ENCODE measurements at places on chromosomes 16 and 17.

DNA sequence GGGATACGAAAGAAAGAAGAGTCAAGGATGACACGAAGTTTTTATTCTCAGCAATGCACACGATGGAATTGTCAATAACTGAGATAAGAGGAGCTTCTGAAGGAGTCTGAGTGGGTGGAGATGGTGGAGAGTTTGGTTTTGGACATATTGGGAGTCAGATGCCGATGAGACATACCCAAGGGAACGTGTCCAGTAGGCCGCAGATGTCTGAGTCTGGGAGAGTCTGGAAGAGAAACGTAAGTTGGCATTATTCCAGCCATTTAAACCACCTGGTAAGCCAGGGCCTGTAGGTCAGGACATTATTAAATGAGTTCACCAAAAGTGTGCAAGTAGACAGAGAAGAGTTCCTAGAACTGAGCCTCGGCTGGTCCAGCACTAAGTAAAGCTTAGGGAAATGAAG lies 478.3 kb upstream of the CDH5 start:
- no peak for DNase-seq

DNA sequence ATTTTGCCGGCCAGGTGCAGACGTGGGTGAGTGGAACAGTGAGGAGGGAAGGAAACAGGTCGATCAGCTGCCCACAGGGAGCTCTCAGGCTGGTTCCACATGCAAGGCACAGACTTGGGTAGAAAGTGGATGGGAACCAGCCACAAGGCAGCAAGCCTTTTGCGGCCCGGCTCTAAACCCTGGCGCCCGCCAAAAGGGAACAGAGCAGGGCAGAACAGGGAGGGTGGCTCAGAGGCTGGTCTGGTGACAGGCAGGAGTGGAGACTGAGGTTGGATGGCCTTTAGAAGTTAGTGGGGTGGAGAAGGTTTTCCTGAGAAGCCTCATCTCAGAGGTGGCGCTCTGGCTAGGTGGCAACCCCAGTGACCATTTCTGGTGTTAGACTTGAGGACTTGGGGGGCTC lies 10.4 kb downstream of the LLGL2 start:
- DNase-seq, result no peak

DNA sequence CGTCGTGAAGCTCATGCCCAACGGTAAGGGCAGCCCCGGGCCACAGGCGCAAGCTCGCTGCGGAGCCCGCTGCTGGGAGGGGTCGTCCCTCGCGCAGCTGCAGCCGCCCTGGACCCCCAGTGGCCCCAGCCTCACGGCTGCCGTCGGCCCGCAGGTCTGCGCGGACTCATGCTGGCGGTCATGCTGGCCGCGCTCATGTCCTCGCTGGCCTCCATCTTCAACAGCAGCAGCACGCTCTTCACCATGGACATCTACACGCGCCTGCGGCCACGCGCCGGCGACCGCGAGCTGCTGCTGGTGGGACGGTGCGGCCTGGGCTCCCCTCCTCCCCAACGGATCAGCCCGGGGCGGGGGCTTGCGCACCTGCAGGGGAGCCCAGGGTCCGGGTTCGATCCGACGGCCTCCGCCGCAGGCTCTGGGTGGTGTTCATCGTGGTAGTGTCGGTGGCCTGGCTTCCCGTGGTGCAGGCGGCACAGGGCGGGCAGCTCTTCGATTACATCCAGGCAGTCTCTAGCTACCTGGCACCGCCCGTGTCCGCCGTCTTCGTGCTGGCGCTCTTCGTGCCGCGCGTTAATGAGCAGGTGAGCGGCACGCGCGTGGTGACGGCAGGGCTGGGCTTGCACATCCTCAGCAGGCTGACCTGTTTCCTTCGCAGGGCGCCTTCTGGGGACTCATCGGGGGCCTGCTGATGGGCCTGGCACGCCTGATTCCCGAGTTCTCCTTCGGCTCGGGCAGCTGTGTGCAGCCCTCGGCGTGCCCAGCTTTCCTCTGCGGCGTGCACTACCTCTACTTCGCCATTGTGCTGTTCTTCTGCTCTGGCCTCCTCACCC lies 5.8 kb downstream of the SLC5A2 start:
- no peak for DNase-seq

- DNase-seq, result no peak
Observed at GRCh38 chr16:84608282-84608681, 9.6 kb downstream of the COTL1 start.

- no peak for DNase-seq
Observed at GRCh38 chr17:41020336-41020735, 6.7 kb downstream of the KRTAP1-5 start.

DNA sequence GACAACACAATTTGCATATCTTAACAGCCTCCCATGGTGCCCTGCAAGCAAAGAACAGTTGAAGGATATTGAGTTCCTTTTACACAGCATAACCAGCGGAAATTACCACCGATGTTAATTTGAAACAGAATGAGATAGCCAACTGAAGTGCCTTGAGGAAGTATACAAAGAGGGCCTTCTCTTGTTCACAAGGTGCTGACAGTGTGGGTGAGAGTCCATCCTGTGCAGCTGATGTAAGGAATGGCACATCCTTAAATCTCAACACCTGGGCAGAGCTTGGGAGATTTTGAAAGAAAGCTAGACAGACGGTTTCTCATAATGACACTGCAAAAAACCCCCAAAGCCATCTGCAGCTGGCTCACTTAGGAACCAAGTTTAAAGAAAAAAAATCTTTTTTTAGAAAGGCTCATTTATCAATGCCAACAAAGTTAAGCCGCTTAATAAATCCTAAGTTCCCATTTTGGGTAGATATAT lies 818.6 kb downstream of the KCNJ2 start:
- no peak for DNase-seq

DNA sequence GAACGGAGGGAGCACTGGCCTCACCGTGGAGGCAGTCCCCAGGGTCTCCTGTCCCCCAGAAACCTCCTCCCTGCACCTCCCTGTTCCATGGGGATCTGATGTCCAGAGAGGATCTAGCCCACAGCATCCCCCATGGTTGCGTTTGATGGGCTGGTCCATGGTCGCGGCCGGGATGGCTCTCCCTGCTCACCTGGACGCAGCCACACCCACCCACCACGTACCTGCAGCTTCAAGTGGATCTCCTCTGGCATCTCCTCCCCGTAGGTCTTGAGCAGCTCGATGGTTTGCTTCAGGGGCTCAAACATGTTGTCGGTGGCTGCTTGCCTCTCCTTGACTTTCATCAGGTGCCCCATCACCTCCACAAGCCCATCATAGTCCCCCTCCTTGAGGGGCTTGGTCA lies 47.9 kb downstream of the DNAH17 start:
- DNase-seq, result no peak

DNA sequence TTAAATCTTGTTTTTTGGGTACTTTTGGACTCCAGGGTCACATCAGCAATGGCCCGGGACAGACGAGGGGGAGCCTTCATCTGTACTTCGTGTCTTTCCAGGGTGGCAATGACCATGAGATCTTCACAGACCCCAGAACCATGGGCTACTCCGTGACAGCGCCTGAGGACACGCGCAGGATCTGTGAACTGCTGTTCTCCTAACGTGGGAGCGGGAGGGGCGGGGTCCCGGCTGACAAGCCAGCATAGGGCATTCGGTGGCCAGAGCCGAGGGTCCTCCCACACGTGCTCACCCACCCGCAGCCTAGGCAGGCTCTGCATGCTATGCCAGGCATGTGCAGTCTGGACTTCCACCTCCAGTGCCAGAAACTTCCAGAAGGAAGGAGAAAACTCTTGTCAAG lies 21.2 kb downstream of the CARHSP1 start:
- no peak for DNase-seq

GRCh38 chr17:1906662-1907101 lies 76.9 kb downstream of the RPA1 start:
- DNase-seq, result no peak

GRCh38 chr17:76268991-76269981 lies 4.1 kb downstream of the UBALD2 start:
- DNase-seq, result no peak

- DNase-seq, result no peak
Observed at GRCh38 chr16:14301169-14302030, 230.3 kb downstream of the MRTFB start.

DNA sequence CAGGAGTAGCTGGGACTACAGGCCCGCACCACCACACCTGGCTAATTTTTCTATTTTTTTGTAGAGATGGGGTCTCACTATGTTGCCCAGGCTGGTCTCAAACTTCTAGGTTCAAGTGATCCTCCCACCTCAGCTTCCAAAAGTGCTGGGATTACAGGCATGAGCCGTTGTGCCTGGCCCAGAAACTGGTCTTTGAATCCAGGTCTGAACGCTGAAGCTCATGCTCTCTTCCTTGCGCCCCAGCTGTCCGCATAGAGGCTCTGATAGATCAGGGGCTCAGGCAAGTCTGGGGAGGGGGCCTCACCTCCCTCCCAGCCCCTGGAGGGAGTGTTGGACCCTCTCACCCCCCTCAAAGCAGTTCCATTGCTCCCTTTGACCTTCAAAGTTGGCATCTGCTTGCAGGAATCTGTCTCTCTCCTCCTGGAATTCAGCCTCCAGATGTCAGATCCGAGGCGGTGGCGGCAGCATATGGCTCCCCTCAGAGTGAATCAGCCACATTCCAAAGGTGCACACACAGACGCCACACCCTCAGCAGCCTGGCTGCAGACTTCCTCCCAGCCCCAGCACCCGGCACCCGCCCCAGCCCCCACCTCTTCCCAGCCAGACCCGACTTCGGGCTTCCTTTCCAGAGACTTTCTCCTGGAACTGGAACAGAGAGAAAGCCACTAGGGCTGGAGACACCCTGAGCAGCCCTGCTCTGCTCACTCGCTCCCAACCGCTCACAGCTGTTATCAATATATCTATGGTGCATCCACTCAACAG lies 16.9 kb upstream of the GLIS2 start:
- DNase-seq, result no peak

DNA sequence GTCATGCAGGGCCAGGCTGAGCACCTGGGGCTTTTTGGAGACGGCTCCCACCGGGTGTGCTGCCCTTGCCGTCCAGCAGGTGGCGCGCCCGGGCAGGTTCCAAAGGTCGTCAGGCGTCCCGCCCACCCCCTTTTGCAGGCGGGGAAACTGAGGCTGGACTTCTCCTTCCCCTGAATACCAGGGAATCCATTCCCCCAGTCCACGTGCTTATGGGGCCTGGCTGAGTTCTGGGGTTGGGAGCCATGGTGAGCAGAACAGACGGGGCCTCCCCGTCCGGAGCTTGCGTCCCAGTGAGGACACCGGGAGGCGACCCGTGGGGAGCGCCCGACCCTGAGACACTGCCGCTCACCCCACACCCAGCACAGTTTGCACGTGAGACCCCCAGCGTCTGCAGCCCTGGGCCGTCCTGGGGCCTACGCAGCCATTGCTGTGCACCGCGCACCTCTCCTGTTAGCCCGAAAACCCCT lies 51.8 kb upstream of the JPH3 start:
- DNase-seq, result peak; percentile 52

DNA sequence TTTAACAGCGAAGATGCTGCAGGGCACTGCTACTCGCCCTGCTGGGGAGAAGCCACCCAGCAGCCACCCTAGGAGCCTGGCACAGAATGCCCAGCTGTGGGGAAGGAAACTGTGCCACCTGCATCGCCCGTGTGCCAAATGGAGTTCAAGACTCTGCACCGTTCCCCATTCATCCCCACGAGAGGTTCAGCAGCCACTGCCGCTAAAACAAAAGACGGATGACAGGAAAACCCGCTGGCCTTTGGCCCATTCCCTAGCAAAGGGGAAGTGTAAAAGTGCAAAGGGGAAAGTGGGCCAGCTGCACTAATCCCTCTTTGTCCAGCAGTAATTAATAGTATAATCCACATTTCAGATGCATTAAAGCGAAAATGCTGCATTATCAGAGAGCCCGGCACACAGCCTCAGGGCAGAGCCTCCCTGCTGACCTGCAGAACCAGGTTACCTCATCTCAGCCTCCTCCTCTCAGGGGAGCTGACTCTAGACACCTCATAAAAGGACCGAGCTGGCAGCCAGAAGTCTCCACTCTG lies 37.7 kb downstream of the ZFHX3 start:
- no peak for DNase-seq

- DNase-seq, result no peak
Observed at GRCh38 chr17:63571632-63572310, 21.5 kb downstream of the DCAF7 start.

- DNase-seq, result peak; percentile 16
Observed at GRCh38 chr16:49921791-49922456, 66.0 kb upstream of the ZNF423 start.

GRCh38 chr17:42182927-42183734 lies 2.1 kb downstream of the HCRT start:
- DNase-seq, result no peak

- no peak for DNase-seq
Observed at GRCh38 chr17:10702574-10702973, 5.2 kb downstream of the ADPRM start.

- DNase-seq, result no peak
Observed at GRCh38 chr17:77592106-77592865, 366.2 kb upstream of the TNRC6C start.

DNA sequence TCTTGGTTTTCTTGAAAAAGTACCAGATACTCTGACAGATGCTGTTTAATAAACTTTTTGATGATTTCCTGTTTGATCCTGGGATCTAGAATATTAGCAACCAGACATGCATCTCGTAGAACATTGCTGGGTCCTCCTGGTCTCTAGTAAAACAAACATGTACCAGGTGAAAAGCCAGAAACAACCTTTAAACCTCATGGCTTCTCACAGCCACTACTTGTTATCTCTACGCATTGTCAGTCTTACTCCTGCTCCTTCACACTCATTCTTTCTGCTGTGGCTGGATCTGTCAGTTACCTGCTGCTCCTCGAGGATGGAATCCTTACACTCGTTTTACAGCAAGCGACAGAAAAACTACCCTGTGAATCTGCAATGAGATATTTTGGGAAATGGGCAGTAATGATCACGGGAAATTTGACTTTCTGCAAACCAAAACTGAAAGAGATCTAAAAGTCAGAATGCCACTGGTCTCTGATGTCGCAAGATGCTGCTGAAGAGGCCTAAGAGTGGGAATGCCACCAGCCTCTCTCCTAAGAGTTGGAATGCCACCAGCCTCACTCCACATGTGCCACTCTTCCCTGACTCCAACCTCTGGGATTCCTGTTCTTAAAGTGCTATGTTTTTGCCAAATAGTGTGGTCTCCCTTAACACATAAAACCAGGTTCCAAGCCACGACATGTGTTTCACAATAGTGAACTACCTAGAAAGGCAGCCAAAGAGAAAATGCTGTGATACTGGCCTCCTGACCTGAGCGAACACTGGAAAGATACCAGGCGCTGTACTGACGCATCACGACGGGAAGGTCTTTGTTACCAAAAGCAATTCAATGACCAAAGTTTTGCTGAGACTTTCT lies 86.3 kb downstream of the VPS53 start:
- no peak for DNase-seq

- no peak for DNase-seq
Observed at GRCh38 chr17:77325577-77326075, 184.9 kb downstream of the SEC14L1 start.

DNA sequence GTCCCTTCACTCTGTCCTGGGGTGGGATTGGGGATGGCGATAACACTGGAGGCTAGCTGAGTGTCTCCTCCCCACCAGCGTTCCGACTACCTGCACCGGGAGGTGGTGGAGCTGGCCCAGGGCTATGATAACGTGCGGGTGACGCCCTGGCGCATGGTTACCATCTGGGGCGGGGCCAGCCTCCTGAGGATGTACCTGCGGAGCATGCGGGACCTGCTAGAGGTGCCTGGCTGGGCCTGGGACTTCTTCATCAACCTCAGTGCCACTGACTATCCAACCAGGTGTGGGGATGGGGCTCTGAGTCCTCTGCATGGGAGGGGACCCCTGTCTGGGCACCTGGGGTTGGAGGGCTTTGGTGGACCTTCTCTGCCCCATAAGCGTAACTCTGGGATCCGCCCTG lies 8.8 kb downstream of the XYLT2 start:
- DNase-seq, result no peak

Data from activated gamma-delta T cell treated with Interleukin-2 at 50 U/mL for 16 hours (primary cell).